ENCODE measurements at places on chromosomes 2 and 18. TPM values are rescaled to one million over a fixed set of nuclear protein-coding genes. Genes with fewer than 3 reads are reported as not detected.

Gene CHAC2
- 2.1 TPM for polyA plus RNA-seq

Gene MFSD2B
- polyA plus RNA-seq: 0.29 TPM

Gene FBXO11
- 25.6 TPM for polyA plus RNA-seq

Gene CCDC121
- 0.92 TPM for polyA plus RNA-seq

Gene SLC35G4
- not detected for polyA plus RNA-seq

Data from endothelial cell of umbilical vein (primary cell).